ENCODE measurements at places on chromosomes 12 and 14.
A peak's percentile ranks its signal among the peaks of the same experiment; 100 is the strongest.

DNA sequence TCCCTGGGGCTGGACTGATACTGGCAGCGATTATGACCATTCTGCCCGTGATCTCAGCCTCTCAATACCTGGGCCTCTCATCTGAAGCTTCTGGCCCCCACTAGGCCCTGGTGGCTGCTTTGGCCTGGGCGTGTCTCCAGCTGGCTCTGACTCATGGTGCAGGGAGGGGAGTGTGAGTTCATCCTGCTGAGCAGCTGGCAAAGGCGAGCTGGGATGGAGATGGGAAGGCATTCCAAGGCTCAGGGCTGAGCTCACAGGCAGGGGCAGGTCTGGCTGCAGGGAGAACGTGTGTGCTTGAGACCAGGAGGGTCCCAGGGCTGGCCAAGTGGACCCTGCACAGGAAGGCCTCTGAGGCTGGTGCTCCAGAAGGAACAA lies 221.8 kb downstream of the TMEM121 start:
- peak; percentile 23 for DNase-seq

DNA sequence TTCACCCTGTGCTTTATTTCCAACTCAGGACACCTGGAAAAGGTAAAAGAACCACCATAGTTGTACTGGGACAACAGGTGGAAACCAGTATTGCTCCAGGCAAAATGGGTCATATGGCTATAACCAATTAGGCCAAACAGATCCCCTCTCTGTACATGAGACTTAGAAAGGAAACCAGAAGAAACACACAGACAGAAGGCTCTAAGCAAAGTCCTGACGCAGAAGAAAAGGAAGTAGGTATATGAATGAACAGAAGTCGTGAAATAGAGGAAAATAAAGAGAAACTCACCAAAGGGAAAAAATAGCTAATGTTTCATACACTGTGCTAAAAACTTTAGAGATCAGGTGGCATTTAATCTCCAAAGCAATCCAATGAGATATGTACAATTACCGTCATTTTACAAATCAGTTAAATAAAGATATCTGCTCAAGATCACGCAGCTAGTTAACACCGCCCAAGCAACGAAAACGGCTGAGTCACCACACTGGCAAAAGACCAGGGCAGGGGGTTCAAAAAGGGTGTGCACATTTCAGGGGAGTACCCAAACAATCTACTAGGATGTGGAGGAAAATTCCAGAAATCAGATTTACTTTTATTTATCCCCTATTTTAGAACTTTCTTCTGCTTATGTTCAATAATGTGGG lies 82.3 kb downstream of the ITPR2 start:
- DNase-seq: no peak

GRCh38 chr14:58801086-58801485 lies 163.3 kb downstream of the DACT1 start:
- no peak for DNase-seq

GRCh38 chr14:96252323-96252998 lies 3.5 kb upstream of the BDKRB1 start:
- no peak for DNase-seq

- DNase-seq: no peak
Observed at GRCh38 chr12:103469719-103470118, 26.0 kb downstream of the C12orf42 start.

DNA sequence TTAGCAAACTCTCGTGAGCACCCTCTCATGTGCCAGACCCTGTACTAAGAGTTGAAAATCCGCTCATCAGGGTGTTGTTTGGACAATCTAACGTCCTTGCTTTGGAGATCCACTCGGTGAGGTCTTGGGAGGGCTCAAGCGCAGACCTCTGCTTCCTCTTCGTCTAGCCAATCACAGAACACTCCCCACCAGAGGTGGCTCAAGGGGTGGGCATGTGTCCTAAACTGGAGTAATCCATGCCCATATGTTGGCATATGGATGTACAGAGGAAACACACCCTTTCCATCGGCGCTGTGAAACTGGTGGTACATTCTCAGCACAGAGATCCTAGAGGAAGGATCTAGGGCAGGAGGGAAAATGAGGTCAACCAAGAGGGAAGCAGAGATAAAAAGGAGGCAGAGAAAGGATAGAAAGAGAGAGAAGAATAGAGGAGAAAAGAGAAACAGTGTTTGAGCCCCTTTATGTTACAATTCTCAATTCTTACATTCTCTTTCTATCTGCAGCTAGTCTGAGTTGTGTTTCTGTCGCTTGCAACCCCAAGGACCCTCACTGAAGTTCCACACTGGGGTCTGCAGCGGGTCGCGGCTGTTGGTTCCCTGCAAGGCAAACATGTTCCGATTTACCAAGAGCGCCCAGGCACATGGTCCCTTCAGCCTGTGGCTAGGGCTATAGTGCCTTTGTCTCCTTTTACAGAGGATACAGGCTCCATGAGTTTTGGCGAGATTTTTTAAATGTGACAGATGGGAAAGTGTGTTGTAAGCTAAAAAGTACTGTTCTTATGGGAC lies 40.5 kb downstream of the DLK1 start:
- DNase-seq: no peak

DNA sequence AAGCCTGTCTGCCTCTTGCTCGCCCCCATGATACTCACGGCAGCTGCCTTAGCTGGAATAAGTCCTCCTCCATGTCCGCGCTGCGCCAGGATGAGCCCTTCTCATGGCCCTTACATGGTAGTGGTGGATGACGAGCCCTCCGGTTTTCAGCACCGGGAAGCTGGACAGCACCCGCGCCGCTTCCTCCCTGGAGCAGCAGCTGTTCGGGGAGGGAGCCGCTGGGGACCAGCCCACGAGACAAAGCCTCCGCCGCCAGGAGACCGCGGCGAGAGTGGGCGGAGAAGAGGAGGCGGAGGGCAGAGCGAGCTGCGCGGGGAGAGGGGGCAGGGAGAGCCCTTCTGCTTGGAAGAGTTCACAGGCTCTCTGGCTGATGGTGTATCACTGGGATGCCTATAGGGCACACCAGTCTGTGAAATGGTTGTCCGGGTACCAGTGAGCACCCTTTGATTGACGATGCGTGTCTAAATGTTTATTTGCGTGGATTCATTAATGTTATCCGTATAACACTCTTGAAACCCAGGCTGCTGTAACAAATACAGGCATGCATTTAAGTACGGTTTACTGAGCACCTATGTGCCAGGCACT lies at the start of gene SVOP:
SVOP (minus strand) TSS at position 273 of the 585 bp plus-strand sequence; CDS start at position 73, 200 bp downstream.
- DNase-seq: peak; percentile 85

DNA sequence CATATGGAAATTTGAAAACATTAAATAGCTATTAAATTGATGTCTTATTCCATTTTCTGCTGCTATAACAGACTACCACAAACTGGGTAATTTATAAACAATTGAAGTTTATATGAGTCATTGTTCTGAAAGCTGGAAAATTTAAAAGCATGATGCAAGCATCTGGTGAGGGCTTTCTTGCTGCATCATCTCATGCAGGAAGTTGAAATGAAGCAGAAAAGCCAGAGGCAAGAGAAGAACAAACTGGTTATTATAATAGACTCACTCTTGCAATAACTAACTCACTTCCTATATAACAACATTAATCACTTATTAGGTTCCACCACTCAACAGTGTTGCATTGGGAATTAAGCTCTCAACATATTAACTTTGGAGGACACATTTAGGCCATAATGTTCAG lies 1277.4 kb downstream of the LRFN5 start:
- peak; percentile 91 for DNase-seq

DNA sequence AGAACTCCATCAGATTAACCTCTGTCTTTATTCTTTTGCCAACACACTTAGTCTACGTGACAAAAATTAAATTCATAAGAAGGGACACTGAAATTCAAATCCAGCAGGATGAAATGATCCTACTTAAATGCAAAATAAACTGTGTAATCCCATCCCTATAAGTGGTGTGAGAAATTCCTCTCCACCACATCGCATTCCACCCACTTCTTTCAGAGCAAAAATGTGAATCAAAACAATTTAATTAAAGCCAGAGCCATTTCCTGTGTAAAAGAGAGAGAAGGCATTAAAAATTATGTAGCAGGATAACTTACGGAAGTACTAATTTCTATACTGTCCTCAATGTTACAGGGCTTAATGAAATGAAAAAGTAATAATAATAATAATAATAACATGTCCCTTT lies 844.3 kb downstream of the GALC start:
- DNase-seq: no peak

- DNase-seq: no peak
Observed at GRCh38 chr12:93860668-93861373, 183.6 kb downstream of the CRADD start.

DNA sequence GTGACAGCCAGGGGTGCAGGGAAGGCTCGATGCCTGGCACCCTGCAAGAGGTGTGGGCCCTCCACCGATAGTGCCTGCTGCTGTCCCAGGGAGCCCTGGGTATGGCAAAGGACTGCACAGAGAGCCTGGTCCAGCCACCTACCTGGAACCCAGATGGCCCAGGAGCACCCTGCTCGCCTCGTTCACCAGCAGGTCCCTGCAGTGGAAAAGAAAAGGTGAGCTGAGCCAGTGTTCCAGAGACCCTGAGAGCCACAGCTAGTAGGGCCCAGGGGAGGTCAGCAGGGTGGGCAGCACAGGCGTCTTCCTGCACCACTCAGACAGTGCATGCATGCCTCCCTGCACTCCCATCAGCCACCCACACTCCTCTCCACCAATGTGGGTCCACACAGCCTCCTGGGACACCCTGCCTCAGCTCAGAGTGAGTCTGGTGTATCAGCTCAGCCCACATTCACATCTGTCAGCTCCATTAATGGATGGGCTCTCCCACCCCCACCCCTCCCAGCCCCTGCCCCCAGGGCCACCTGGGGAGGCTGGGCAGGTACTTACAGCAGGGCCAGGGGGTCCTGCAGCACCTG lies 20.2 kb downstream of the TMEM106C start:
- DNase-seq: no peak

GRCh38 chr14:78253986-78254385 lies 83.8 kb downstream of the NRXN3 start:
- DNase-seq: peak; percentile 68

- peak; percentile 74 for DNase-seq
Observed at GRCh38 chr12:27610374-27610773, 85.9 kb upstream of the REP15 start.

DNA sequence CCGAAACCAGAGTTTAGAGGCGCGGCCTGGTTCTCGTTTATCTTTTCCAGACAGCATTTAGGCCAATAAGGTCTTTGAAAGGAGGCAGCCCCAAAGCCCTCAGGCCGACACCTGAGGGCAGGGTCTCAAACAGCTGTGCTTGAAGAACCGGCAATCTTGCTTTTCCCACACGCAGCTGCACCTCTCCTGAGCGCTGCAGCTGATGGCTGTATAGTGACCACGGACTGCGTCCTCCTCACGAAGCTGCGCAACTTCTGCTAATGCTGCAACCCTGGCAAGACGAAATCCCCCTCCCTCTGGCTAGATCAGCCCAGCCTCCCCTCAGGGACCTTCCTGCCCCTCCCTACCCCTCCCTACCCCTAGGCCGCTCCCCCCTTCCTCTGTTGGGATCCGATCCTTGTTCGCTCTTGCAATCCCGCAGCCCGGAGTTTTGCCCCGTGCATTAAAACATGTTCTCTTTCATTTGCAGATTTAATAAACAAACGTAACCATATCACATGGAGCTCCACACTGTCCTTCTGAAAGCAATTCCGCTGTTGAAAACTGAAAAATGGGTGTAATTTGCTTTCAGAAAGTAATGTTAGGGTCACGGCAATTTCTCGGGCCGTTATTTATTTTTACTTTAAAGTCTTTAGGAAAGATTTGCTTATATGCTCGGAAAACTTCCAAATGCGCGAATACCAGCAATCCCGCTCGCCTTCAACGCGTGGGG lies 4.8 kb upstream of the PAX9 start:
- no peak for DNase-seq

- DNase-seq: no peak
Observed at GRCh38 chr14:51394384-51394783, 154.3 kb downstream of the TMX1 start.

DNA sequence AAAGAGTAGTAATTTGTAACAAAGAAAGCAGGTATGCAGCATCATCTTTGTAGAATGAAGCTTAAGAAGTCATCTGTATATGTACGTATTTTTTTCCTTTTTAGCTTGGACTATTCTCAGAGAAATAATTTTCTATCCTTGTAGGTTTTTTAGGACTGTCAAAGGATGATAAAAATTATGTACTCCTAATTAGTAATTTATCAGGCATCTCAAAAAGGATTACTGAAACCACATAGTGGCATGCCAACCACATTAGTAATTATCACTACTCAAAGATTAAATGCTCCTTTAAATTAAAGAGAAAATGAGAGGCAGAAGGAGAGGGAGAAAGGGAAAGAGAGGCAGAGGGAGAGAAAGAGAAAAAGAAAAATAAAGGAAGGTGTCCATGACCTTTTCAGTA lies 17.3 kb downstream of the TTC8 start:
- no peak for DNase-seq

- no peak for DNase-seq
Observed at GRCh38 chr14:56248442-56248841, 130.2 kb downstream of the PELI2 start.

DNA sequence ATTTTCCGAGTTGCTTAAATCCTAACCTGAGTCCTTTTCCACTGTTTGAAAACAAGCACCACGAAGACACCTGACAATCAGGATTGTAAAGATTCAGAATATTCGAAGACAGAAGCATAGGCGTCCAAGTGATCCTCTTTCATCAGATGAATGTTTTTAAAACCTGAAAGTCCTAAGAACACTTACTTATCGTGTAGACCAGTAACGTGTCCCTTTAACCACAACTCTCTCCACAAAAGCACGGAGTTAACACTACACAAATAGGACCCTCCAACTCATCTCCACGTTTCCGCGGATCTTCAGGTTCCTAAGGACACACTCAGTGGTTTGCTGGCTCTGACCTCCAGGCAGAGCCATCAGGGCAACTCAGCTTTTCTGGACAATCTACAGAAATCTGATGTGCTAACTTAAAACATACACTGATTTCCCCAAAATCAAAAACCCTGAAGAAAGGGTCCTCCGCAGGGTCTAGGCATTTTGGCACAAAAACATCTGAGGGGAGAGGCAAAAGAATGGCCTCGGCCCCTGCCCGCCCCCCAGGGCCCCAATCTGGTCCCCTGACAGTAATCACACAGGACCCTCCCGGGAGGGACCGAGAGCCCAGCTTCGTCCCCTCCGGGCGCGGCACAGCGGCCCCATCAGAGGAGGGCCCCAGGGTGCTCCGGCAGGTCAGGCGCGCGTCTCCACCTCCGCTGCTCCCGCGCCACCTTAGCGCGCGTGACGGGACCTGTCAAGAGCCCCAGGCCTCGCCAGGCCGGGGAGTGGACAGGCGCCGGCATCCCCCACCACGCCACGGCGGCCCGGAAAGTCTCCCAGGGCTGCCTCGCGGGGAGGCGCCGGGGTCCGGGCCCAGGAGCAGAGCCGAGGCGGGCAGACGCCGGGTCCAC lies 925 bp downstream of the DICER1 start:
- peak; percentile 33 for DNase-seq

- DNase-seq: peak; percentile 57
Observed at GRCh38 chr14:67526676-67527459, 6.2 kb upstream of the PLEKHH1 start.
